Muscle of leg (tissue), 16 donors: ENCODE measurements at places on chromosomes 1 and 21. TPM values are rescaled to one million over a fixed set of nuclear protein-coding genes. Genes with fewer than 3 reads are reported as not detected.

The PGLYRP3 gene
- not detected for polyA plus RNA-seq

The SLAMF9 gene
- polyA plus RNA-seq, result not detected

The DCDC2B gene
- 0.59 TPM for polyA plus RNA-seq

The GBP6 gene
- not detected for polyA plus RNA-seq
